ENCODE measurements at places on chromosomes 2 and 18.

GRCh38 chr2:42754021-42754775 lies 9.7 kb downstream of the OXER1 start:
- no peak for DNase-seq

- DNase-seq: no peak
Measured at GRCh38 chr2:204505488-204505887, 39.8 kb upstream of the PARD3B start.

DNA sequence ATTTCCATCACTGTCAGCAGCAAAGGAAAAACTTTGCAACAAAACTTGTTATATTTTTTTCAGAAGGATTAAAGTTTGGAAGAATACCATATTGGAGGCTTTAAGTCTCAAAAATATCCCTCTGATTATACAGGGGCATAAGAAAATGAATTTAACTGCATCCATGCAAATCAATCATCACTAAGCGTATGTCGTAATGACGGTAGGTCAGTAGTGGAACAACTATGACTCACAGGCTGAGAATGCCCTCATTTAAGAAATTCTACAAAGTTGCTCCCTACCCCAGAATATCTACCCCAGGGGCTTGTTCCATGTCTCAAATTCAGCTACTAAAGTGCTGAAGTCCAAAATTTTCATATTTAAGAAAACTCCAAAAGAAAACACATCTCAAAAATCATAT lies 12.5 kb upstream of the NAB1 start:
- peak; percentile 59 for DNase-seq

GRCh38 chr2:220394433-220394832 lies 767.0 kb downstream of the SLC4A3 start:
- peak; percentile 62 for DNase-seq

GRCh38 chr2:119596638-119597037 lies 52.4 kb downstream of the CFAP221 start:
- DNase-seq: no peak

Data from astrocyte of the spinal cord (primary cell).